ENCODE measurements at places on chromosomes 7 and 10.
A peak's percentile ranks its signal among the peaks of the same experiment; 100 is the strongest.

- peak; percentile 14 for DNase-seq
Measured at GRCh38 chr10:57018452-57018851, 657.4 kb upstream of the ZWINT start.

- DNase-seq, result no peak
Measured at GRCh38 chr10:59557052-59557451, 152.6 kb downstream of the SLC16A9 start.

- no peak for DNase-seq
Measured at GRCh38 chr7:98174334-98175259, 36.6 kb upstream of the BHLHA15 start.

- DNase-seq, result no peak
Measured at GRCh38 chr10:19719284-19719683, 96.9 kb upstream of the PLXDC2 start.

GRCh38 chr7:19648791-19649190 lies 60.0 kb downstream of the POLR1F start:
- no peak for DNase-seq

- DNase-seq, result no peak
Measured at GRCh38 chr10:511849-512191, 177.6 kb downstream of the DIP2C start.

- peak; percentile 32 for DNase-seq
Measured at GRCh38 chr10:130834170-130834569, 477.4 kb downstream of the TCERG1L start.

DNA sequence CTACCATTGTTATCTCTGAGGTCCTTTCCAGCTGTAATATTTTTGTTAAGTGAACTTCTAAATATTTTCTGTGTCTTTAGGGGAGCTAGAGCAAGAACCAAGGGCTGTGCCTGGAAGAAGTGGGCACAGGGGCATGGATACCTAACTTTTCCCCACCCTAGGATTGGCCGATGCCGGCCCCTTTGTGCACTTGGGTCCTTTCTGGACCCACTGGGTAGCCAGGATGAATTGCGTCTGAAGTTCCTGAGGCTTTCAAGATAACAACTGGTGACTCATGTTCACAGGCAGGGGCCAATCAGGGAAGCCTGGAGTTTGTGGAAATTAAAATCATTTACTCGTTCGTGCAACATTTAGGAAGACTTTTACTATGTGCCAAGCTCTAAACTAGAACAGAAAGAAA lies 758 bp downstream of the DPCD start:
- no peak for DNase-seq

GRCh38 chr10:117926491-117926890 lies 120.2 kb downstream of the RAB11FIP2 start:
- no peak for DNase-seq

GRCh38 chr7:132998763-132999162 lies 83.1 kb downstream of the CHCHD3 start:
- no peak for DNase-seq

DNA sequence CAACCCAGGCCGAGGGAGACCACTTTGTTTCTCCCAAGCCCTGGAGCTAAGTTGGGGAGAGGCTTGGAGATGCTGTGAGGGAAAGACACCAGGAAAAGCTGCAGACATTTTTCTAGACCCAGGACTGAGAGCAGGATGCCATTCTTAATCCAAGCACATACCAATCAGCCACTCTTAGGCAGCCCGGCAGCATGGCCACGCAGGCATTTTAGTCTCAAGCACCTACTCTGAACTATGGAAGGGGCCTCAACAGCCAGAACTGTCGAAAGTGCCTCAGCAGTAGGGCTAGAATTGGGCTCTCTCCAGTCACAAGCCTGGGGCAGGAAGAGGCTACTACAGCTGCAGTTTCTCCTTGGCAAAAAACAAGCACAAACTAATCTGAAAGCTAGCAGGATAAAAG lies 57.8 kb downstream of the GCC1 start:
- DNase-seq, result peak; percentile 14
